ENCODE measurements at places on chromosomes 12 and 14. TPM values are rescaled to one million over a fixed set of nuclear protein-coding genes. Genes with fewer than 3 reads are reported as not detected.

The OR4K5 gene
- not detected for total RNA-seq

The OR10A7 gene
- not detected for total RNA-seq

The AQP5 gene
- not detected for total RNA-seq

The BIN2 gene
- total RNA-seq = not detected

The ACOT6 gene
- not detected for total RNA-seq
